SHP77 treated with DMSO at 0.1 percent for 48 hours (cell line): ENCODE measurements at places on chromosomes 1 and 21.

DNA sequence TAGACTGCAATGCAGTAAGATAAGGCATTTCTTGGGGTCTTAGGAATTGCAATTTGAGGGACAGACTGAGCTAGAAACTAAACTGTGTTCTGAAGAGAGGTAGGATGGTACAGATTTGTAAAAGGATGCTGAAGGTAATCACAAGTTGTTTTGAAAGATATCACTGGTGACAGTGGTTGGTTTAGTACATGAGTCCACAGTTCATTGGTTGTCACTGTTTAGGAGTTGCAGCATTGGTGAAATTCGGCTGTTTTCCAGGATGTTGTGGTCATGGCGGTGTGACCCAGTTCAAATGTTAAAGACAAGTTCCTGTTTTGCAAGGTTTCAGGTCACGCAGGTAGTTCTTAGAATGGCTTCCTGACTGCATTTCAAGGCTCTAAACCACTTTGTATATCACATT is 292.8 kb upstream of the B3GALT2 start:
- no peak for DNase-seq

DNA sequence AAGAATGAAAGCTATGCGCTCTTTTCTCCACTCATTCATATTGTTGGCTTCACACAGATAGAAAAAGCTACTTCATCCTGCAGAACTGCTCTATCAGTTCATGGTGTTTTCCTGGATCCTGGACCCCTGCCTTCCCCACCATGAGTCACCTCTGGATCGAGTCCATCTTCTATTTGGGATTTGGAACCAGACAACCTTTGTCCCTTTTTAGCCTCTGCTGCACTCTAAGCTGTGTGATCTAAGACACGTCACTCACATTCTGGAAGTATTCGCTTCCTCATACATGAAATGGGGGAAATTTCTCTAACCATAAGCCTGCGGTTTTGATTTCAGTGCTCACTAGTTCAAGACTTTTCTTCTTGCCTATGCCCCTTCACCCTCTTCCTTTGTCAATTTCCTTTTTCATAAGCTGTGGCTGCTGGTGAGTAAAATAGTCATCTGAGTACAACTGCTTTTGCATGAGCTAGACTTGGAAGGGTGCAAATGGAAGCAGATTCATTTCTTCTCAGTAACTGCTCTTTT is 14.1 kb upstream of the DEGS1 start:
- DNase-seq, result no peak

GRCh38 chr1:89104687-89105086 is 21.2 kb downstream of the GBP2 start:
- DNase-seq, result no peak

DNA sequence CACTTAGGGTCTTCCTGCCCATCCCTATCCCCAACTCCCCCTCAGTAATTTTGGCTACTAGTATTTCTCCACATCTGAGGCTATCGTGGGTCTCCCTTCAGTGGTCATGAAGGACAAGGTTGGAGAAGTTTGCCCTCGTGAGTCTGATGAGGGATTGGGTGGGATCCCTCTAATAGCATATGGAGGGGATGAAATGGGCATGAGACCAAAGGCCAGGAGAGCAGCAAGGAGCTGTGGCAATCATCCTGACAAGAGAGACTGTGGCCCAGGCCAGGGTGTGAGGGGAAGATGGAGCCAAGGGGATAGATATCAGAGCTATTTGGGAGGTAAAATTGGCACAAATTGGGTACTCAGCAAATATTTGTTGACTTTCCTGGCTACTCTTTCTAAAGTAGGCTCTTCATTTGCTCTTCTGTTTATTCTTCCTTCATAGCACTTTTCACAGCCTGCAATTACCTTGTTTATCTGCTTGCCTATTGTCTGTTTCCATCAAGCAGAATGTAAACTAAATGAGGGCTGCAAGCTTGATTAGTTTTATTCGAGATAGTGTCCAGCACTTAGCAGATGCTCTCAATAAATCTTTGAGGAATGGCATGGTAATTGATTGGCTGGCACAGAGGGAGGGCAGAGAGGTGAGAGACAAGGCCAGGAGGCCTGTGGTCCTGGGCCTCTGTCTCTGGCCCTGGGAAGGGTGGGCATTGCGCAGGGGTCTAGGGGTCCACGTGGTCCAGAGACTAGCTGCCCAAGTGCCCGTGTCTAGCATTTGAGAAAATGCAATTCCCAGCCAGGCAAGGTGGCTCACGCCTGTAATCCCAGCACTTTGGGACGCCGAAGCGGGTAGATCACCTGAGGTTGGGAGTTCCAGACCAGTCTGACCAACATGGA is 1.5 kb upstream of the PLK3 start:
- DNase-seq, result no peak

- no peak for DNase-seq
Measured at GRCh38 chr1:2286923-2287322, 58.8 kb downstream of the SKI start.

- no peak for DNase-seq
Measured at GRCh38 chr1:226549937-226550671, 1.5 kb downstream of the STUM start.

- no peak for DNase-seq
Measured at GRCh38 chr1:170407581-170407980, 124.4 kb upstream of the GORAB start.

- DNase-seq, result no peak
Measured at GRCh38 chr1:9716404-9717192, 65.1 kb downstream of the PIK3CD start.

DNA sequence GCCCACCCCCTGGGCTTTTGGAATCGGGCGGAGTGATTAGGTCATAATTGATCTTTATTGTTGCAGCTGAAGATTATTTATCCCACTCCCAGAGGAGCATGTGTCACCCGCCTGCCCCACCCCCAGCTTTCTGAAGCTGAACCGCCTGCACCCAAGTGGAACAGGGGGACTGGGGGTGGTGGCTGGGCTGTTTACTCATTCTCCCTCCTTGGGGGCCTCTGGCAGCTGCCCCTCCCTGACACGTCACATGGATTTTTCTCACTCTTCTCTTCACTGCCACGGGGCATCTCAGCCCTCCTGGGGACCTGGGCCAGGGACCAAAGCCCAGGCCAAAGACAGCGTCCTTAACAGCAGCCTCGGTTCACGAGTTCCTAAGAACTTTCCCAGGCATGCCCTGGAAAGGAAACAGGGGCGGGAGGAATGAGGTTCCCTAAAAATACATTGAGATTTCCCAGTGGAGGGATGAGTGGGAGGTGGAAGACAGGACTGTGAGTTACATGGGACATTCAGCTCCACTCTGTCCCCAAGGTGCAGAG is 31.6 kb upstream of the SOX13 start:
- no peak for DNase-seq

- no peak for DNase-seq
Measured at GRCh38 chr1:55235722-55236121, 20.6 kb upstream of the USP24 start.

DNA sequence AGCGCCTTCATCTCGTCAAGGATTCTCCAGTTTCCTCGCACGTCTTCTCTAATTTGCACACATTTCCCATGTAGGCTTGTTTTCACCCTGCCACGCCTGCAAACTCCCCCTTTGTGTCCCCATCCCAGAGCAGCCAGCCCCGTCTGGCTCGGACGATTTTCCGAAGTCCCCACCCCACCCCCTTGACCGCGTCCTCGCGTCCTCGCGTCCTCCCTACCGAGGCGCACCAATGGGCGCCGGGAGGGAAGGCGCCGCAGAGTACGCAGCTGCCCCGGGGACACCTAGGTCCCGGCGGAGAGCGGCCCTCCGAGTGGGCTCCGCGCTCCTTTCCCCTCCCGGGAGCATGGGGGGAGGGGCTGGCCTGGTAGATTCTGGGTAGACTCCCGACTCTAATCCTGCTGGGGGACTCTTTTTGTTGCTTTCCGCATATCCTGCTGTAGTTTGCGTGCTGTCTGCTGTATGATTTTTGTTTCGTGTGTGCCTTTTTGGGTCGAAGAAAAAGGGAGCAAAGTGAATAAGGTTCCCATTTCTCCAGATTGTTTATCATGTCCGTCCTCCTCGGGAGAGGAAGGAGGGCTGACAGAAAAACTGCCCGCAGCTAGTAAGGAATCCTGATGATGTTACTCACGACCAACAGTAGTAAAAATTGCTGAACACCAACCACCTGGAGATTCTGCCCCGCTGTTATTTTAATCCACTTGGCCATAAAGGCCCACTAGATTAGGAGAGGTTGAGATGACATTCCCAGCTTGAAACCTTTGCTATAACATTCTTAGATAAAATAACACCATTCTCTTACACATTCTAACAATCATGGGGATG is 1.5 kb downstream of the CACHD1 start:
- no peak for DNase-seq

DNA sequence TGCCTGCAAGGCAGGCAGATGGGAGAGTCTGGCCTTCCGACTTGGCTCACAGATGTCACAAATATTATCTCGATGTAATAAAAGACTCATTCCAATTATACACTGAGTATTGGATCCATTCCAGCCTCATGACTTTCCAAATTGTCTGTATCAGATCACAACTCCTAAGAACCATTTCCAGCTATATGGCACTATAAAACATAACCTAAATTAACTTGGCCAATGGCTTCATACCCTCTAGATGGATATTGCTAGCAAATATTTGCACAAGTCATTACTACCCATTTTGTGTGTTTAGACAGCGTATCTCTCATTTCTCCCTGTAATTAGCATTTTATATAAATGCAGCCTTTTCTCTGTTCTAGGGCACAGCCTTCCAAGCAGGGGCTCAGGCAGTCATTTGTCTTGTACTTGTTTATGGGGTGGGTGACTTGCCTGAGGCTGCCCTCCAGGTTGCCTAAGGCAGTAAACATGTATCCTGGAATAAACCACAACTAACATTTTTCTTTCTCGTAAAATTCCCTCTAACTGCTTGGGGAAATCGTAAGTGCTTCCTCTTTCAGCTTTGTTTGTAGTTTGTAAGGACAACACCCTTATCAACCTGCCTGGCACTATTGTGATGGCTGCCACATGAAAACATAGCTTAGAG is 70.6 kb upstream of the KCNJ6 start:
- DNase-seq, result peak; percentile 83

DNA sequence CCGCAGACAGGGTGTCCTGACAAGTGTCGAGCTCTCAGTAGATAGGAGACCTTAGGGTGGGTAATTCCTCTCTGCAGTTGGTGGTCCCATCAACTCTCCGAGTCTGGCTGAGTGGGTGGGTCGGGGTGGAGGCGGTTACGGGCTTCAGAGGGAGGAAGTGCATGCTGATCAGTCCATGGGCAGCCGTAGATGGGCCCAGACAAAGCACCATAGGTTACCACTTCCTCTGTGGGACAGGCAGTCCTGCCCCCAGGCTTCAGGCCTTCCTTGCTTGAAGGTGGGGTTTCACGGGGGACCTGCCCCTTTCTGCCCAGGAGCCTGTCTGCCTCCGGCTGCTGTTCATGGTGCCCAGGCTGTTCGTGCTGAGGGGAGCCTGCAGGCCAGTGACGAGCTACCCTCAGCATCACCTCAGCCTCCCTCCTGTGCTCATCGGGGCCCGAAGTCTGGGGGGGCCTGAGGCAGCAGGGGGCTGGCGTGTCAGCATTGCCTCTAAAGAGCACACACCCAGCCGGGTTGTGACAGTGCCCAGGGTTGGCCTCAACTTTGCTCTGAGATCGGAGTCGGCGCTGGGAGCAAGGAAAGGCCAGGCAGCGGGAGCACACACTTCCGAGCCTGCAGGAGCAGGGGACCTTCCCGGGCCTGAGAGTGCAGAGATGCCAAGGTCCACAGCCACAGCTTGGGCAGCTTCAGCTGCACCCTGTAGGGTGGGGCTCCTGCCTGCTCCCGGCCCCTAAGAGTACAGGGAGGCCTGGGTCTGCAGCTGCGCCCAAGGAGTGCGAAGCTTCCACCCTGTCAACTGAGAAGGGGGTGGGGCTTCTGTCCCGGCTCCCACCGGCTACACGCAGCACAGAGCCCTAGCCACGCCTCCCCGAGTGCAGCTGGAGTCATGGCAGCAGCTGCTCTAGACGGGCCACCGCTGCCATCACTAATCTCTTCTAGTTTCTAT is 225.4 kb upstream of the NRIP1 start:
- no peak for DNase-seq

- no peak for DNase-seq
Measured at GRCh38 chr1:91608876-91609275, 108.2 kb downstream of the CDC7 start.

DNA sequence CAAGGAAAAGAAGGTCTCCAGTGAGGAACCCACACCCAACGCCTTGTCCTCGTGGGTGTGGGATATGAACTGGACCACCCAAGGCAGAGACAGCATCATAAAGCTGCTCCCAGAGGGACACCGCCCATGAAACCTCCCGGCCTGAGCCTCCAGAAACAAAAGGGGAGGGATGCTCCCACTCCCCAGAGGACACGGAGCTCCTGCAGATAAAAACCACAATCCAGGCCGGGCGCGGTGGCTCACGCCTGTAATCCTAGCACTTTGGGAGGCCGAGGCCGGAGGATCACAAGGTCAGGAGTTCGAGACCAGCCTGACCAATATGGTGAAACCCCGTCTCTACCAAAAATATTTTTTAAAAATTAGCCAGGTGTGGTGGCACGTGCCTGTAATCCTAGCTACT is 66.4 kb downstream of the CHD5 start:
- DNase-seq, result no peak

DNA sequence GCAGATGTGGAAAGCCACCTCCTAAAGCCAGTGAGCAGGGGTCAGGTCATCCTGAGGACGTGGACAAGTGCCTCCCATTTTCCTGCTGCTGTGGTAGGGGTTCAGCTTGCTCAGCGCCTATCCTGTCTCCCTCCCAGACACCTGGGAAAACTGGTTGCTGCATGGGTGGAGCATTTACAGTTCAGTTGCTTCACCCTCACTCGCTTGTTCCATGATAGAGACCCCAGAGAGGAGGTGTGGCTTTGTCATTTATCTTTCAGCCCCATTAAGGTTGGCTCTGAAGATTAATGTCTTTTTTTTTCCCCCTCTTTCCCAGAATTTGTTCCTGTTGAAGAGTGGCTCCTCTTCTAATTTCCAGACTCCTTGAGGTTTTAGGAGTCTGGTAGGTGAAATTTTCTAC is 9.2 kb downstream of the VANGL1 start:
- DNase-seq, result no peak

DNA sequence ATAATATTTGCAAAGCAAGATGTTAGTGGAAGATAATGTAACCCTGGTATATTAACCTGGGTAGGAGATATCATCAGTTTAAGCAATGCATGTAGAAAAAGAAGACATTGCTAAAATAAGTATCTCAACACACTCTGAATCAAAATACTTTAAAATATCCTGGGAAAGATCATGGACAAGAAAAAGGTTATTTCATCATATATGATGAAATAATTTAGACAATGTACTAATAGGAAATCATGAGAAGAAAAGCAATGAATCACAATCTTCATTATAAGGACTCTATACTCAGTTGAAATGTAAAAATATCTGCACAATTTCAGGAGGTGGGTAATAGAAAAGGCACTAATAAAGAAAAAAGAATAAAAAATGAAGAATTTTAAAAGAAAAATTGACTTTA is 158.8 kb downstream of the KCNT2 start:
- DNase-seq, result no peak
